MCF 10A (cell line): ENCODE measurements at places on chromosomes 11 and 22. TPM values are rescaled to one million over a fixed set of nuclear protein-coding genes. Genes with fewer than 3 reads are reported as not detected.

Gene CEND1
- not detected in 2 replicates for total RNA-seq

Gene CARD18
- total RNA-seq: not detected in 2 replicates

- no peak for DNase-seq
Measured at GRCh38 chr22:38085501-38085900, 1.5 kb upstream of the SLC16A8 start.

DNA sequence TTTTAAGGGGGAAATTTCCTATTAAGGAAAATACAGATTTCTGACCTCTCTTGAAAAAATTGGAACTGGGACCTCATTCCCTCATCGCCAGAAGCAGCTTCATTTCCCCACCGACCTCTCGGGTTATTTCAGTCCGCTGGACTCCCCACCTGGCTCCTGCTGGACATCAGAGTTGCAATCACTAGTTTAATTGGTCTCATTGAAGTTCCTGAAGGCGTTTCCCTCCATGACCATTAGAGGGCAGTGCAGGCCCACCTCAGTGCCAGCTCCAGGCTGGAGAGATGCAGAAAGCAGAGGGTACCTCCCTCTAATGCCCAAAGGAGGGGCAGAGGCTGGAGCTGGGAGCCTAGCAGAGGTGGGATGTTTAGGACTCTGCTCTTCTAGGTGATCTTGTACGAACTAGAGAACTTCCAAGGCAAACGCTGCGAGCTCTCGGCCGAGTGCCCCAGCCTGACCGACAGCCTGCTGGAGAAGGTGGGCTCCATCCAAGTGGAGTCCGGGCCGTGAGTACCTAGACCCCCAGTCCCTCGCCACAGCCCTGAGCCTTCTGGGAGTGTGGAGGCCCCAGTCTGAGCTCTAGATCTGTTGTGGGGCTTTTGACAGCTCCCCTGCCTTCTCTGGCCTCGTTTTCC lies 2.7 kb downstream of the CRYBB3 start:
- DNase-seq: peak; percentile 69

DNA sequence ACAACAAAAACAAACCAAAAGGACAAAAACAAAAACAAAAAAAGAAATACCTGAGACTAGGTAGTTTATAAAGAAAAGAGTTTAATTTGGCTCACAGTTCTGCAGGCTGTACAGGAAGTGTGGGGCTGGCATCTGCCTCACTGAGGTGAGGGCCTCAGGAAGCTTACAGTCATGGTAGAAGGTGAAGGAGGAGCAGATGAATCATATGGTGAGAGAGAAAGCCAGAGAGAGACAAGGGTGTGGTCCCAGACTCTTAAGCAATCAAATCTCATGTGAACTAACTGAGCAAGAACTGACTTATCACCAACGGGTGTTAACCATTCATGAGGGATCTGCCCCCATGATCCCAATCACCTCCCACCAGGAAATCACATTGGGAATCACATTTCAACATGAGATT lies 58.8 kb upstream of the ZBED5 start:
- peak; percentile 23 for DNase-seq
